Femur (tissue), 1 donor: ENCODE measurements at places on chromosomes 16 and 17.

DNA sequence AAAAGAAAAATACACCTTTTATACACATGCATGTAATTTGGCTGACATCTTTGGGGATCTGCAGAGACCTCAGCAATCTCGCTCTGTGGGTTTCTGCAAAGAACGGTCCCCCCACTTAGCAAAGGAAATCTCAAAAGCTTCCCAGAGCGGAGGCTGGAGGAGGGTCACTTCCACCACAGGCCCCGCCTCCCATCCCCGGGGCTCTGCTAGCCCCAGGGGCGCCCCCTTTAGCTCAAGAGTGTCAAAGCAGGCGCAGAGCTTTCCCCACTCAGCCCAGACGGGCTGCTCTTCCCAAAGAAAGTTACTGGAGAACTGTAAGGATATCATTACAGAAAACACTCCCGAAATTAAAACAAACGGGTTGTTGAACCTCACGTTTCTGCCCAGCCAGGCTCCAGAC is 11.4 kb downstream of the SLC13A5 start:
- DNase-seq: no peak

DNA sequence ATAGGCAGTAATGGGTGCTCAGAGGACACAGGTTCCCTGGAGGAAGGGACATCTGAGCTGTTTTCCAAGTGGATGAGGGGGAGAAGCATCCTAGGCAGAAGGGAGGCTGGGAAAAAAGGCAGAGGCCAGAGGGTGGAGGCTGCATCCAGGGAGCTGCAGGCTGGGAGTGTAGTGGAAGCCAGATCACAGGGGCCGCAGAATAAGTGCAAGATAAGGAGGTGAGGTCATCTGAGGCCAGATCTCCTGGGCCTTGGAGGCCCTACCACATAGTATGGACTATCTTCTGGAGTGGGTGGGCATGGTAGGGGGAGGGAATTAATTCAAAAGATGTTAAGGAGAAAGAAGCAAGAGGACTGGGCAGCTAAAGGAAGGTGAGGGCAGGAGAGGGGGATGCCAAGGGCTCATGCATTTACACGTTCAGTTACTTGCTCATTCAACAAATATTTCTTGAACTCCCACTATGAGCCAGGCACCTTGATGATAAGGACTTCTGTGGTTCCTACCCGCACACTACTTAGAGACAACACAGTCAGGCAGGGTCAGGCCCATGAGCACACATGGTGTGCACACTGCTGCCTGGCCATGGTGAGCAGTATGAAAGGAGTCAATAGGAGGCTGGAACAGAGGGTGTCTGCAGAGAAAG is 2.4 kb upstream of the RIPOR1 start:
- DNase-seq: no peak

- no peak for DNase-seq
Observed at GRCh38 chr17:228951-229708, 47.7 kb upstream of the DOC2B start.

GRCh38 chr17:60749050-60749449 is 71.4 kb downstream of the BCAS3 start:
- DNase-seq: no peak

GRCh38 chr16:7013990-7014389 is 318.7 kb upstream of the RBFOX1 start:
- DNase-seq: no peak

DNA sequence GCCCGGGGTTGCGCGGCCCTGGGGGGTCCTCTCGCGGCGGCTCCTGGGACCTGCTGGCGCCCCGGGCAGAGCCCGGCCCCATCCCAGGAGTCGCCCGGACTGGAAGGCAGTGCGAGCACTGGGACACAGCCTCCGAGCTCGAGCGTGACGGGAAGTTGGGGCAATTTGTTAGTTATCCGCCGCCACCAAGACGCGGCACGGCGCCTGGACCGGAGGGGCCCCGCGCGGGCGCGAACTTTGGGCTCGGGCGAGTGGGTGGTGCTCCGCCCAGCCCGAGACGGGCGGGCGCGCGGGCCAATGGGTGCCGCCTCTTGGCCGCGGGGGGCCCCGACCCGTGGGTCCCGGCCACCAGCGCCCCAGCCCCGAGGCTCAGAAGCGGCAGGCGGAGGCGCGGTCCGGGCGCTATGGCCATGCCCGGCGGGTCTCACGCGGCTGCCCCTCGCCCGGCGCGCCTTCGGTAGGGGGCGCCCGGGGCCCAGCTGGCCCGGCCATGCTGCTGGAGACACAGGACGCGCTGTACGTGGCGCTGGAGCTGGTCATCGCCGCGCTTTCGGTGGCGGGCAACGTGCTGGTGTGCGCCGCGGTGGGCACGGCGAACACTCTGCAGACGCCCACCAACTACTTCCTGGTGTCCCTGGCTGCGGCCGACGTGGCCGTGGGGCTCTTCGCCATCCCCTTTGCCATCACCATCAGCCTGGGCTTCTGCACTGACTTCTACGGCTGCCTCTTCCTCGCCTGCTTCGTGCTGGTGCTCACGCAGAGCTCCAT is at the start of gene ADORA2B:
Gene ADORA2B (plus strand): TSS at position 372 of the 768 bp plus-strand sequence. CDS start 119 bp downstream, at position 491.
- peak; percentile 77 for DNase-seq

GRCh38 chr16:65808790-65809189 is 557.7 kb upstream of the CDH5 start:
- no peak for DNase-seq

DNA sequence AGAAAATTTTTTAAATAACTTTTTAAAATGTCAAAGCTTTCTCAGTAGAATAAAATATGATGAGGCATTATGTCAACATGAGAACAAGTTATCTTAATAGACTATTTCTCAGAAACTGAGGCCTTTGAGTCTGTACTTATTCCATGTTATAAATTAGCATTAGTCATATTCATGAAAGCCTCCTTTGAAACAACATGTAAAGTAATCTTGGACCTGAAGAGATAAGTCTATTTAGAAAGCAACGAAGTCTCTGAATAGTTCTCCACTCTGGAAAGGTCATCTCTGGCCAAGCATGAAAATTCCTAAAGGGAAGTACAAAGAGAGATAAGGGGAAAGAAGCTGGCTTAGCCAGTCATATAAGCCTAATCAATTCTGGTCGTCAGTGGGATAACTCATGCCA is 150.8 kb downstream of the CYB561 start:
- no peak for DNase-seq

DNA sequence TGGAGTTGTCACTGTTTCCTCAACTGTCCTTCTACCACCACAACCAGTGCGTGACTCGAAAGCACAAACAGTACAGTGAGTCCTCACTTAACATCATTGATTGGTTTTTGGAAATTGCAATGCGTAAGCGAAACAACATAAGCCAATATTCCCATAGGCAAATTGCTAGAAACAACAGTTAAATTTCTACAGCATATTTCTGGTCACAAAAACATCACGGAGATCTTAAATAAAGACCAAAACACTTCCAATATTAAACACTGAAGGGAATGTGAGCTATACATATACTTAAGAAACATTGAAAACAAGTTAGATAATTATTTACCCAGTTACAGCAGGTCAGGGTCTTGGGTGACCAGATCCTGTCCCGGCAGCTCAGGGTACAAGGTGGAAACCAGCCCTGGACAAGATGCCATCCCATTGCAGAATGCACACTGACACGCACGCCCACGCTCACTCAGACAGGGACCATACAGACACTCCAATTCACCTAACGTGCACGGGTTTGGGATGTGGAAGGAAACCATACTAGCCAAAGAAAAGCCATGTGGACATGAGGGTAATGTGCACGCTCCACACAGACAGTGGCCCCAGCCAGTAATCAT is 4.7 kb downstream of the SLC13A5 start:
- no peak for DNase-seq

GRCh38 chr17:44375196-44376017 is 11.8 kb upstream of the FAM171A2 start:
- DNase-seq: no peak

- no peak for DNase-seq
Observed at GRCh38 chr16:71878911-71879310, 5.1 kb downstream of the ZNF821 start.

GRCh38 chr16:50523710-50524109 is 24.5 kb upstream of the NKD1 start:
- no peak for DNase-seq

DNA sequence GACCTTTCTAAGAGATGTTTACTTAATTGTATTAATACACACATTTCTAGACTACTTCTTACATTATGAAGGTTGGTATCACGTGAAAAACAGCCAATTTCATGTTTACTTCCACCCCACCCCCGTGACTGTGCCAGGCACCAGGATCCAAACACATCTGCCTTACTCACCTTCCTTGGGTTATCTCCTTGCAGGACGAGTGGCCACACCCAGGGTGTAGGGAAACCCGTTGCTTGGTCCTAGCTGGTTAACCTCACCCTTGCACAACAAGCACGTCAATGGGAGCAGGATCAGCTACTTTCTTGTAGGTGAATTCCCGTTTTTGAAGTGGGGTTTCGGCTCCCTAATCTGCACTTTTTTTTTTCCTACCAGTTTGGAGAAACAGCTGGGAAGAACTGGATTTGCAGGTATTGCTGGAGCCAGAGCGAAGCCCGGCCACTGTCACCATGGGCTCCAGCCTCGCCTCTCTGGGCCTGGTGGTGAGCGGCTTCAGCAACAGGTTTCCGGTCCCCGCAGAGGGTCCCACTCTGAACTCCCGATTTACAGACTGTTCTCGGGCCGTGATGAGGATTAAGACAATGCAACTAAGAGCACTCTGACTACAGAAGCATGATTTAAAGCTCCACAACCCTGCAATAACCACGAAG is 2.1 kb upstream of the UBB start:
- no peak for DNase-seq

GRCh38 chr16:77290451-77291115 is 91.4 kb downstream of the SYCE1L start:
- no peak for DNase-seq

GRCh38 chr16:66228792-66229191 is 137.7 kb upstream of the CDH5 start:
- DNase-seq: peak; percentile 37

DNA sequence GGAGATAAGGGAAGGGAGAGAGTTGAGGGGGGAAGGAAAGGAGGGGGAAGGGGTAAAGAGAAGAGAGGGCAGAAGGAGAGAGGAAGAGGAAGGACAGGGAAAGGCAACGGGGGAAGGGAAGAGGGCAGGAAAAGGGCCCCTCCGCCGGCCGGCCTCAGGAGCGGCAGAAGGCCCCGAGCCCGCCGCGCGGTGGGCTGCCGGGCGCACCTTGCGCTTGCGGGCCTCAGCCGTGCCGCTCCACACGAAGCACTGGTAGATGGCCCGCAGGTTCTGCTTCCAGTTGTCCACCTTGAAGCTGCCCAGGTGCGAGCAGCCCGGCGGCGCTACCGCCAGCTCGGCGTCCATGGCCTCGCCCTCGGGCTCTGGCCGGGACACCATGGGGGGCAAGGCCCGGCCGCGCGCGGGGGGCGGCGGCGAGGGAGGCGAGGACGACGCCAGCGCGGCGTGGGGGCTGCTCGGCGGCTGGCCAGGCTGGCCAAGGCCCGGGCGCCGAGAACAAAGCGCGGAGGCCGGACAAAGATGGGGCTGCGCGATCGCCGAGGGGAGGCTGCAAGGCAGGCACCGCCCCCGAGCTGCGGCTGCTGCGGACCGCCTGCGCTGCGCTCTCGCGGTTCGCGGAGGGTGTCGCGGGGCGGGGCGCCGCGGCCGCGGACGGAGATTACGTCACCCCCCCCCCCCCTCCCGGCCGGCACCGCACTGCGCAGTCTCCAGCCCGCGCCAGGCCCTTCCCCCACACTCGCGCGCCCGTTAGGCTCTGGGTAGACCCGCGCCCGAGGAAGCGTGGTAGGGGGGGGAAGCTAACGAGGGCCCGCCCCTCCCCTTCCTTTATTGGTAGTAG is at the start of gene USP22:
Gene USP22 (minus strand): TSS at position 554 of the 838 bp plus-strand sequence. CDS start 176 bp downstream, at position 378.
- no peak for DNase-seq

DNA sequence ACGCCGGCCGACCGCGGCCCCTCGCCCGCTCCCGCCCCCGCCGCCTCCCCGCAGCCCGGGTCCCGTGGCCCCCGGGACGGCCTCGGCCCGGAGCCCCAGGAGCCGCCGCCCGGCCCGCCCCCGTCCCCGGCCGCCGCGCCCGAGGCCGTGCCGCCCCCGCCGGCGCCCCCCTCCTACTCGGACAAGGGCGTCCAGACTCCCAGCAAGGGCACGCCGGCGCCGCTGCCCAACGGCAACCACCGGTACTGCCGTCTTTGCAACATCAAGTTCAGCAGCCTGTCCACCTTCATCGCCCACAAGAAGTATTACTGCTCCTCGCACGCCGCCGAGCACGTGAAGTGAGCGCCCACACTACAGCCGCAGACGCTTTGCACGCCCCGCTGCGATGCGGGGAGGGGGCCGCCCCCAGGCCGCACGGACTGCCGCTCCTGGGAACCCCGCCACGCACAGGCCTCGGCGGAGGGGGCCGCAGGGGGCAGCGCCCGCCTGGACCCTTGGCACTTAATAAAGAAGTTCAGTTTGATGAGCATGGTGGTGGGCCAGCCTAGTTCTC is 35.5 kb upstream of the ZC3H18 start:
- DNase-seq: peak; percentile 56

DNA sequence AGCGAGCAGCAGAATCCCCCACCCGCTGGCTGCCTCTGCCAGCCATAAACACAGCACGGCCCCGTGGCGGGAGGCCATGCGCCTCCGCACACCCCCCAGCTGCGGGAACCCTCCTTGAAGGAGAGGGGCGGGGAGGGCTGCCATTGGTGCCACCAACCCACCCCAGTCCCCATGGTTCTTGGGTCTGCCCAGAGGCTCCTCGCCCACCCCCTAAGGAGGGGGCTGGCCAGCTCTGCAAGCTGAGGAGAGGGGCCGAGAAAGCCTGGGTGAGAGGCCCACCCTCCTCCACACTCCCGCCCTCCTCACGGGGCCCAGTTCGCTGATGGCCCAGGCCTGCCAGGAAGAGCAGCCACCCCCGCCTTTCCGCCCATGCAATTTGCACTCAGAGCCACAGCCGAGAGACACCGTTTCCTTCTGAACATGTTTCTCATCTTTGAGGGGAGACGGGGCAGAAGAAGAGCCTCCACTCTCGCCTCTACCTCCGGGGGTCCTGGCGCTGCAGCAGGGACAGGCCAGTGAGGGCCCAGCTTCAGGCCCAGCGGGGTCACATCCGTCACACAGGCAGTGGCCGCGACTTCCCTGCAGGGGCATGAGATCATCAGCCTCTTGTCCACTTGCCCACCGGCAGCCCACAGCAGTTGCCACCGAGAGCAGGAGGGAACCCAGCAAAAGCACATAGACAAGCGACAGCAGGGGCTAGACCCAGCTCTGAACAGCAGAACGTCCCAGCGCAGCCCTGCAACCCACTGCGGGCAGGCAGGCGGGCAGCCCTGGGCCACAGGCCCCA is 23.0 kb downstream of the KATNB1 start:
- DNase-seq: no peak

- DNase-seq: no peak
Observed at GRCh38 chr16:52460639-52461178, 86.2 kb downstream of the TOX3 start.

DNA sequence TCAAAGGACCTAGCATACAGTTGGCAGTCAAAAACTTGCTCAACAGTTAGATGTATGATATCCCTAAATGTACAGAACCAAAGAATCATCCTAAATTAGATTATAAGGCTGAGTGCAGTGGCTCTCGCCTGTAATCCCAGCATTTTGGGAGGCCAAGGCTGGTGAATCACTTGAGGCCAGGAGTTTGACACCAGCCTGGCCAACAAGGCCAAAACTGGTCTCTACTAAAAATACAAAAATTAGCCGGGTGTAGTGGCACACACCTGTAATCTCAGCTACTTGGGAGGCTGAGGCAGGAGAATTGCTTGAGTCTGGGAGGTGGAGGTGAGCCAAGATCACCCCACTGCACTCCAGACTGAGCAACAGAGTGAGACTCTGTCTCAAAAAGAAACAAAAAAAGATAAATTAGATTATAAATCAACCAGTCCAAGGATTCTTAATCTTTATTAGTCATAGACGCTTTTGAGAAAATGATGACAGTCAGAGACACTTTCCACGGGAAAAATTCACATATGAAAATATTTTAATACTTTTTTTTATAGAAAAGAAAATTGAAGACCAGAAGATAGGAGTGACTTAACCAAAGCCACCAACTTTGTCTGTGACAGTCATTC is 77.6 kb downstream of the MMD start:
- no peak for DNase-seq
